ENCODE measurements at places on chromosomes 1 and 21.

GRCh38 chr1:4109628-4109940 is 209.5 kb upstream of the C1orf174 start:
- no peak for DNase-seq

DNA sequence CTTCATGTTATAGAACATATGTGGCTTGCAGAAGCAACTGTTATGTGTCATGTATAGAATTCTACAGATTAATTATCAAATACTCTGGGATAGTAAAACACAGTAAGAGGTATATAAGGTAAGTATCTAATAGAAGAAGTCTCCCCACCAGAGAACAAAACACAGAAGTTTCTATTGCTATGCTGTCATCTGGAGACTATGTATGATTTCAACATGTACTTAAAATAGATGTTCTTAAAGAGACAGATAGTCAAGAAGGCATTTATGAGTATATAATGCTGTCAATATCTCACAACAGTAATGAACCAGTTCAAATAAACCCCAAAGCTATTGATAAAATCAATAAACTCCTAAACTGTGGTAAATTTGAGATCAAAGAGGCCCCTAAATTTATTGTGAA is 8.1 kb upstream of the ADCY10 start:
- DNase-seq = no peak

GRCh38 chr1:224053456-224053855 is 60.5 kb upstream of the FBXO28 start:
- DNase-seq = no peak

- no peak for DNase-seq
These were observed 42.4 kb downstream of the PTPRC start for GRCh38 chr1:198681252-198681651.

GRCh38 chr1:234743791-234744611 is 134.0 kb upstream of the IRF2BP2 start:
- peak; percentile 55 for DNase-seq

GRCh38 chr1:119011706-119012105 is 23.6 kb upstream of the TBX15 start:
- no peak for DNase-seq

- no peak for DNase-seq
These were observed 15.7 kb downstream of the ATP1A4 start for GRCh38 chr1:160167056-160167455.

- DNase-seq = no peak
These were observed 6.3 kb downstream of the CDKN2C start for GRCh38 chr1:50976111-50976889.

GRCh38 chr21:30478004-30478403 is 2.2 kb downstream of the KRTAP19-1 start:
- DNase-seq = no peak

Data from endothelial cell (in vitro differentiated cells).